Memory B cell (primary cell): ENCODE measurements at places on chromosomes 1 and 21.

GRCh38 chr21:35197992-35198431, 148.9 kb upstream of the RUNX1 start:
- peaks cover 1% of the 10 kb centered on the region for H3K27me3 ChIP-seq
- no peak for DNase-seq
- peaks cover 4% of the 10 kb centered on the region for H3K4me1 ChIP-seq
- H3K4me3 ChIP-seq = no peak overlapping the region
- peaks cover 8% of the 10 kb centered on the region for H3K36me3 ChIP-seq

- H3K27me3 ChIP-seq = no peaks in the 10 kb centered on the region
- H3K4me1 ChIP-seq = peaks cover 2% of the 10 kb centered on the region
- no peak for DNase-seq
- H3K36me3 ChIP-seq = peaks cover 28% of the 10 kb centered on the region
These were observed 51.2 kb upstream of the ADAM30 start for GRCh38 chr1:119947468-119947867.

DNA sequence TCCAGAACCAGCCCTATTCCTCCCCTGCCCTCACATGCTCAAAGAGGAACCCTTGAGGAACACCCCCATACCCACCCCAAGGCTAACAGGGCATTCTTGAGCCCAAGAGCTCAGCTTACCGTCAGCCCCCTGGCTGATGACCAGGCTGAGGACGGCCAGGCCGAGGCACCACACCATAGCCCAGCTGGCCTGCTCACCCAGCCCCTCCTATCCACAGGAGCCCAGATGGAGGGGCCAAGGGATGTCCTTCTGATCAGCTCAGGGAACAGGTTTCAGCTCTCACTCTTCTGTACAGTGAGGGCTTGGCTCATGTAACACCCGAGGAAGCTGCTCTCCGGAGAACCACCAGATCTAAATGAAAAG, 2.2 kb downstream of the IGSF9 start:
- H3K36me3 ChIP-seq = peaks cover 2% of the 10 kb centered on the region
- peaks cover 27% of the 10 kb centered on the region for H3K4me1 ChIP-seq
- no peak overlapping the region for H3K4me3 ChIP-seq
- H3K27me3 ChIP-seq = peaks cover 19% of the 10 kb centered on the region

DNA sequence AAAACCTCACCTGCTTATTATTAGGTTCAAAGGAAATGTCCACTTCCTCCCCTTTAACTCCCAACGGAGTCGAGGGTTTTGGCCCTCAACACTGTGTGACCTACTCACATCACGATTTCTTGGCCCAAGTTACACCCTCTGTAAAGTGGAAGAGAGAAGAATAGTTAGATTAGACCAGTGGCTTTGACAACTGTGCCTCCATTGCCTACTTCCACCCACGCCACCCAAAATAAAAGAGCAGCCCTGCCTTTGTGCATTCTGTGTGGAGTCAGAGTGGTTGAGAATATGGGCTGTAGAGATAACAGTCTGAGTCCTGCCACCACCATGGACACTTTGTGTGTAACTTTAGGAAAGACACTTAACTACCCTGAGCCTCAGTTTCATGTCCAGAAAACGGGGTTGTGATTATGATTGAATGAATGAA, 4.1 kb upstream of the HDGF start:
- no peak overlapping the region for H3K4me3 ChIP-seq
- H3K36me3 ChIP-seq = no peaks in the 10 kb centered on the region
- DNase-seq = no peak
- peaks cover 16% of the 10 kb centered on the region for H3K4me1 ChIP-seq

DNA sequence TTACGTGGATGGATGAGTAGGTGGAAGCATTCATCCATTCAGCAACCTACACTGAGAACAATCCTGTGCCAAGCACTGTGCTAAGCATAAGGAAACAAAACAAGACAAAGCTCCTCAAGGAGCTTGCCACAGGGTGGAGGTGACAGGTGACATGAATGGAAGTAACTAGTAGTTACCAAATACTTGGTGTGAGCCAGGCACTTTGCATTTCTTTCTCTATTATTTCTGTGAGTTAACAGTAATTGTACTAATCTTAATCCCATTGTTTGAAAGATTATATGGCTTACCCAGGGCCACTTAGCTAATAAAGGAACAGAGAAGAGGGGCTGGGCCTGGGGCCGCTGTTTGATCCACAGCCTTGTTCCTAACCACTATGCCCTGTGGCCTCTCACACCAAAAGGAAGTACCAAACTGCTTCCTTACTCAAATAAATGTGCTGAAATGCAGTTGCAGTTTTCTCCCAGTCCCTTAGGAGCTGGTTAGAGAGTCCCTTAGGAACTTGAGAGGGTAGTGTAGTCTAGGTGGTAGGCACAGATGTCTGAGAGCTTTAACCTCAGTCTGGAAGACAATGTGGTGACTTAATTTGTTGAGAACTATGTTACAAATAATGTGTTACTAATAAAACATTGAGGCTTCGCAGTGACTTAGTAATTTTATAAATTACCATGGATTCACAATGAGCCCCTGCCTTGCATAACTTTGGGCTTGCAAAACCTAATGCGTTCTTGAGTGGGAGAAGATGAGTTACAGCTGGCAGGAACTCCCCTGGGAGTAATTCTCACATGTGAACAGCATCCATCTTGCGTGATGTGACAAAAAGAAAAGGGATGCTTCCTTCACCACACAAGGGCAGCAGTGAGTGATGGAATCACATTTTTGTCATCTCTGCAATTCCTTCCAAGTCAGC, 69.8 kb downstream of the MPZL1 start:
- H3K4me1 ChIP-seq = no peaks in the 10 kb centered on the region
- H3K27me3 ChIP-seq = no peaks in the 10 kb centered on the region
- peaks cover 21% of the 10 kb centered on the region for H3K36me3 ChIP-seq
- no peak overlapping the region for H3K27ac ChIP-seq
- no peak overlapping the region for H3K4me3 ChIP-seq

- H3K36me3 ChIP-seq = no peaks in the 10 kb centered on the region
- H3K4me1 ChIP-seq = peaks cover 17% of the 10 kb centered on the region
These were observed 1.3 kb downstream of the CELSR2 start for GRCh38 chr1:109250454-109251276.

- H3K27ac ChIP-seq = no peak overlapping the region
- H3K4me1 ChIP-seq = peaks cover 2% of the 10 kb centered on the region
- no peaks in the 10 kb centered on the region for H3K36me3 ChIP-seq
- H3K27me3 ChIP-seq = no peaks in the 10 kb centered on the region
- no peak overlapping the region for H3K4me3 ChIP-seq
- DNase-seq = no peak
These were observed 53.4 kb downstream of the TMPRSS15 start for GRCh38 chr21:18350216-18350615.

DNA sequence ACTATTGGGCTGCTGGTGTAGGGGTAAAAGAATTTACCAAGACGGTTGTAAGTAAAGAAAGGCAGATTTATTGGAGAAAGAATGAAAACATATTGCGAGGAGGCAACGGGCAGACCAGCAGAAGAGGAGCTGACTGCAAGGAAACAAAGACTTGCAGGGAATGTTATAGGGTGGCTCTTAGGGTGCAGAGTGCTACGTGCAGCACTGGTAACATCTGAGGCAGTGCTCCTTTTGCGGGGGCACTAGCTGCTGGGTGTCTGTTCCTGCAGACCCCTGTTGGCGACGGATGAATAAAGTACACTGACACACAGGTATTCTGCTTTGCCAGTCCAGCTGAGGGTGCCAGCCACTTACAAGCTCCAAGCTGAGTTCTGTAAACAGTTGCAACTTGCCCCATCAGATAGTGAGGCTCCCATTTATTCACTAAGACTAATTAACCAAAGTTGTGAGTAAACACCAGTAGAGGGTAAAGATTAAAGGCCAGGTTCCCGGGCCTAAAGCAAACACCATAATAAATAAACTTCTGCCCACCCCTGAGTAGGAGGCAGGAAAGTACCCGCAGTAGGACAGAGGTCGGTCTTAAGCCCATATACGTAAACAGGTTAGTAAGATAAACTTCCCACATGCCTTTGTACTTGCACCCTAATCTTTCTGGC, 140.2 kb upstream of the KCNK1 start:
- DNase-seq = no peak
- no peak overlapping the region for H3K27ac ChIP-seq
- H3K27me3 ChIP-seq = peaks cover 4% of the 10 kb centered on the region

GRCh38 chr1:23475134-23475628, 8.8 kb downstream of the ASAP3 start:
- no peaks in the 10 kb centered on the region for H3K36me3 ChIP-seq
- H3K27me3 ChIP-seq = peaks cover 4% of the 10 kb centered on the region

DNA sequence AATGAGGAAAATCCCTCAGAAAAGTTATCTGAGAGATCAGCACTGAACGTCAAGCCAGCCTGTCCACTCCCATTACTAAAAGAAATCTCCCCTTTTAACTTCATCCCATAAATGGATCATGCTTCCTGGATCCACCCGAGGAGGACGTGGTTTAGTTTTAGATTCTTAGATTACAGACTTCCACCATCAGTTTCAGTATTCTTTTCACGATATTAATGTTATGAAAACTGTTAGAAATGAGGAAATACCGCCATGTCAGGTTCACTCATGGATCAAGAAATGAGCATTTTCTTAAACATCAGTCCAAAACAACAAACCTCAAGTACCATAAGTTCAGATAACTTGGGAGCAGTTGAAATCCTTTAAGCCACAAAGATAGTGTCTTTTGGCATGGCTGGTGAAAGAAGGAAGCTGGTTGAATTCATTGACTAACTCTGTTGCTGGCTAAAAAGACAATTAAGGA, 49.8 kb downstream of the NFIA start:
- no peaks in the 10 kb centered on the region for H3K36me3 ChIP-seq
- H3K27me3 ChIP-seq = peaks cover 16% of the 10 kb centered on the region
- no peak overlapping the region for H3K27ac ChIP-seq
- no peak overlapping the region for H3K4me3 ChIP-seq
- peaks cover 4% of the 10 kb centered on the region for H3K4me1 ChIP-seq
- no peak for DNase-seq

GRCh38 chr1:61102041-61102440, 19.7 kb downstream of the NFIA start:
- no peak overlapping the region for H3K4me3 ChIP-seq
- H3K36me3 ChIP-seq = no peaks in the 10 kb centered on the region
- no peak overlapping the region for H3K27ac ChIP-seq
- H3K4me1 ChIP-seq = no peaks in the 10 kb centered on the region
- DNase-seq = no peak

DNA sequence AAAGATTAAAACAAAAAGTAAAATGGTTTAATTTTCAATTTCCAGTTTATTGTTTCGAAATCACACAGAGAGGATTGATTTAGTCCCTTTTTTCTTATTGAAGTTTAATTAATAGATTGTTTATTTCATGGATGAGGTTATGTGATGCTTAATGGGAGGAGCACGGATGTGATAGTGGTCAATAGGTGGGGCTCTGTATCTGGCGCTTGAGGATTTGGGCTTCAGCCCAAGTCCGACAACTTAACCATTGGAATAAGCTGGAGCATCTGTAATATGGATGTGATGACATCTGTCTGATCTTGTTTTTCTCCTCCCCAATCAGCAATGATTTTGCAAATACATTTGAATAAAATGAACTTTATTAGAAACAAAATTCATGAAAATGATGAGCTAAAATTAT, 169.2 kb downstream of the LYPLAL1 start:
- H3K4me1 ChIP-seq = no peaks in the 10 kb centered on the region
- peaks cover 19% of the 10 kb centered on the region for H3K36me3 ChIP-seq
- H3K4me3 ChIP-seq = no peak overlapping the region
- no peak overlapping the region for H3K27ac ChIP-seq

- H3K4me1 ChIP-seq = peaks cover 40% of the 10 kb centered on the region
- H3K27me3 ChIP-seq = no peaks in the 10 kb centered on the region
- no peak for DNase-seq
- H3K27ac ChIP-seq = peak overlapping the region; percentile 48
These were observed 2.7 kb upstream of the PLEKHO1 start for GRCh38 chr1:150146849-150147542.

DNA sequence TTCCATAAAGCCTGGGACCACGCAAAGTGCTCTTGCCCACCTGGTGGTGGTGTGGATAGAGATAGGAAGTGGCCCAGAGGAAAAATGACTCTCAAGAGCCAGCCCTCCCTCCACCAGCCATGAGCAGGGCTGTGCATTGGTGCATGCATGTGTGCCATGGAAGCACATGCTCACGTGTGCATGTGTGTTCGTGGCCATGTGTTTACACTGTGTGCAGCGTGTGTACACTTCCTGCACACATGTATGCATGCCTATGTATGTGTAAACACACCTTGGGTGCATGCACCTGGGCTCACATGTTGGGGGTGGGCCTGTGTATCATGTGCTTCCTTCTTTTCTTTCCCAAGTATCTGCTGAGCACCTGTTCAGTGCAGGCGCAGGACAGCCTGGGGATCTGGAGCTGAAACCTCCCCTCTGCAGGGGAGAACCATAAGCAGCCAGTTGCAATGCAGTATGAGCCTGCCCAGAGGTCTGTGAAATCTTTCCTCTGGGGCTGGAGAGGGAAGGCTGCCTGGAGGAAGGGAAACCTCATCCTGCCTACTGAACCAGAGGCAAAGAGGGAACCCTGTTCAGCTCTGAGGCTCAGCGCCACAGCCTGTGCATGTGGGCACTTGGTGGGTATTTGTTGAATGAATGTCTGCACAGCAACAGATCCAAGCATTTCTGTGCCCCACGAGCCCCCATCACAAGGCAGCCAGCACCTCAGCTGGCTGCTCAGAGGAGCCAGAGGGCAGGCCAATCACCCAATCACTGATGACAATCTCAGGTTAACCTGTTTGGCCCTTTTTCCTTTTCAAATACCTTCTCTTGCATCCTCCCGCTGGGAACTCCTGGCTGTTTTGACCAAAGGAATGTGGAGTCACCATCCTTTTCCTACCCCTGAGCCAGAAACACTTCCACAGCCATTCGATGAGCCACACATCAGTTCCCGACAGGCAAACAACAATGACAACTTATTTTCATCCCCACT, 327.0 kb downstream of the NPHP4 start:
- H3K4me1 ChIP-seq = no peaks in the 10 kb centered on the region
- H3K36me3 ChIP-seq = no peaks in the 10 kb centered on the region

- DNase-seq = no peak
- H3K4me3 ChIP-seq = no peak overlapping the region
- H3K36me3 ChIP-seq = no peaks in the 10 kb centered on the region
These were observed 34.8 kb upstream of the DISP3 start for GRCh38 chr1:11443961-11444658.

GRCh38 chr1:20706841-20707240, 11.0 kb downstream of the KIF17 start:
- H3K27ac ChIP-seq = no peak overlapping the region
- DNase-seq = no peak
- H3K27me3 ChIP-seq = peaks cover 7% of the 10 kb centered on the region
- no peak overlapping the region for H3K4me3 ChIP-seq
- H3K36me3 ChIP-seq = no peaks in the 10 kb centered on the region
- no peaks in the 10 kb centered on the region for H3K4me1 ChIP-seq

DNA sequence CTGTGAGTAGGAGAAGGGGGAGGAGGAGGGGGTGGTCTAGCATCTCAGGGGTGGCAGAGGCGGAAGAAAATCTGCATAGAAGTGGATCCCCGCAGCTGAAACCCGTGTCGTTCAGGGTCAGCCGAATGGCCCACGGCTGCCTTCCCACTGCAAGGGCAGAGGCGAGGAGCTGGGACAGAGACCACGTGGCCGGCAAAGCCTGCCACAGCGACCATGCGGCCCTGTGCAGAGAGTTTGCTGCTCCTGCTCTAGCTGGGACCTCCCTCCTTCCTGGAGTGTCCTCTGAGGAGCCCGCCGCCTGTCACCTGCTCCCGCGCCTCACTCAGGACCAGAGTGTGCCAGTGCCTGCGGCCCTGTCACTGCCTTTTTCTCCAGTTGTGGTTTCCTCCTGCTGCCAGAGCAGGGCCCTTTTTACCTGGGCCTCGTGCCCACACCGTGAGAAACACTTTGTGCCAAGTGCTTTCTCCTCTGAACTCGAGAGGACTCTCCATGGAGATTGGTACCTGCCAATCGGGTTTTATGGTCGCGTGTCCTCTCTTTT, 5.4 kb upstream of the TRPM2 start:
- no peaks in the 10 kb centered on the region for H3K36me3 ChIP-seq
- H3K4me3 ChIP-seq = no peak overlapping the region
- DNase-seq = no peak
- peaks cover 7% of the 10 kb centered on the region for H3K27me3 ChIP-seq
